ENCODE measurements at places on chromosomes 5 and 9.

- DNase-seq = no peak
Measured at GRCh38 chr5:62059960-62060359, 246.0 kb upstream of the KIF2A start.

GRCh38 chr5:112570708-112571444 lies 151.8 kb upstream of the EPB41L4A start:
- DNase-seq = no peak

DNA sequence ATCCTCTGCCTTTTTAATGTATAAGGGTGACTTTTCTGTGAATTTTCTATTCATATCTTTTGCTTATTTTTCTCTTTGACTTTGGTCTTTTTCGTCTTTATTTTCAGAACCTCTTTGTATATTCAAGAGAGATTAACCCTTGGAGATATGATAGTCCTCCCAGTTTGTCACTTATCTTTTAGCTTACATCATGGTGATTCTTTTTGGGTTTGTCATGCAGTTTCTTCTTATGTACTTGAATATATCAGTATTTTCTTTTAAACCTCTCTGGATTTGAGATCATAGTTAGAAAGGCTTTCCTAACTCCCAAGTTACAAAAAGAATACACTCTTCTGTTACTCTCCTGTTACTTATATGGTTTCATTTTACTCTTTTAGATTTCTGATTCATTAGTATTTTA lies 27.5 kb upstream of the GPR21 start:
- DNase-seq = no peak

DNA sequence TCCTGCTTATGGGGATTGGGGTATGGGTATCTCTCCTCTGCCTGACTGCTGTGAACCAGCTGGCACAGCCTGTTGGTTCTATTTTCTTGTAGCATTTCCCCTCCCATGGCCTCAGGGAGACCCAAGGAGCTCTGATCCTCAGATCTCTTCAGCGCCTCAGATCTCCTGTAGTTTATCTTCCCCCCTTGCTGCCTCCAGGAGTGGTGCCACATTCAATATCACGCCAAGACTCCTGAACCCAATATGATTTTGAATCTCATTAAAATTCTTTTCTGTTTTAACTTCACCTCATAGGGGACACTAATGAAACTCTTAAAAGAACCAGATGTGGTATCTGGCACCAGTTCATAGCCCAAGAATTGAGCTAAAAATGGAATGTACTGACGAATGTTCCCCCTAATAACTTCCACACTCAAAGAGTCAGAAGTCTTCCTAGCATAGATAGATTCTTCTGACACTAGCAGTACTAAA lies 59.6 kb upstream of the LIFR start:
- DNase-seq = no peak

- DNase-seq = no peak
Measured at GRCh38 chr5:54325610-54326311, 15.4 kb upstream of the ARL15 start.

- DNase-seq = no peak
Measured at GRCh38 chr9:124209279-124209678, 48.5 kb upstream of the NEK6 start.

GRCh38 chr5:126119887-126120442 lies 303.2 kb upstream of the GRAMD2B start:
- no peak for DNase-seq

Data from left colon (tissue), 2 donors.